ENCODE measurements at places on chromosomes 7 and 10.

GRCh38 chr7:2971914-2972834, 71.5 kb downstream of the CARD11 start:
- DNase-seq = no peak

DNA sequence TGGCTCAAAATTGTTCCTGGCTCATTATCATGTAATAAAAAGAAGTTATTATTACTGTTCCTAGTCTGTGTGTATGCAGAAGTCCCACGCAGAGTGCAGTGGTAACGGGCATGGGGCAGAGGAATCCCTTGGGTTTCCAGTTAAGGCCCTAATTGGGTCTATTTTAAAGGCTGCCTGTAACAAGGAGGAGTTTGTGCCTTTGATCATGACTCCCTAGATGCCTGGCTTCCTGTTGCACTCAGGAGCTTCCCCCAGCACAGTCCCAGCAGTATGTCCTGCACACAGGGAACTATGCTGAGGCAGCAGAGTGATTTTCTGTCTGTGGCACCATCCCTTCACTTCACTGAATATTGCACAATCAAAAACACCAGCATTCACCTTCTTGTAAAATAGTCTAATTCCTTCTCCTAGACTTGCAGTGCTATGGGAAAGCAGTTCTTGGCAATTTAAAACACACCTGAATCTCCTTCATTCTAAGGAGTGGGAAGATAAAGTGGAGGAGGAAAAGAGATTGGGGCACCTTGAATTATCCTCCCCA, 22.9 kb downstream of the SORCS1 start:
- DNase-seq = no peak

GRCh38 chr7:143892527-143893300, 9.3 kb downstream of the TCAF1 start:
- DNase-seq = no peak

GRCh38 chr7:138825049-138825721, 27.2 kb upstream of the ATP6V0A4 start:
- no peak for DNase-seq

DNA sequence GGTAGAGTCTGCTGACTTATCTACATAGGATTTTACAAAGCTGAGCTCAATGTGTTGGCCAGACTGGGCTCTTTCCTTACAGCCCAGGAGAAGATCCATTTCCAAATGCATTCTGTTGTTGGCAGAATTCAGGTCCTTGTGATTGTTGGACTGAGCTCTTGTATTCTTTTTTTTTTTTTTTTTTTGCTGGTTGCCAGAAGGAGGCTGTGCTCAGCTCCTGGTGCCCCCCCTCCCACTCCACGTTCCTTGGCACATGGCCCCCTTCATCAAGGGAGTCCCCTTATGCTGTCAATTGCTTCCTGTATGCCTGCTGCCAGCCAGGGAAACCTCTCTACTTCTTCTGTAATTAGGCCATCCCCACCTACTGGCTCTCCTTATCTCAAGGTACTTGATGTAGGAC, 518.1 kb upstream of the AKR1E2 start:
- no peak for DNase-seq

DNA sequence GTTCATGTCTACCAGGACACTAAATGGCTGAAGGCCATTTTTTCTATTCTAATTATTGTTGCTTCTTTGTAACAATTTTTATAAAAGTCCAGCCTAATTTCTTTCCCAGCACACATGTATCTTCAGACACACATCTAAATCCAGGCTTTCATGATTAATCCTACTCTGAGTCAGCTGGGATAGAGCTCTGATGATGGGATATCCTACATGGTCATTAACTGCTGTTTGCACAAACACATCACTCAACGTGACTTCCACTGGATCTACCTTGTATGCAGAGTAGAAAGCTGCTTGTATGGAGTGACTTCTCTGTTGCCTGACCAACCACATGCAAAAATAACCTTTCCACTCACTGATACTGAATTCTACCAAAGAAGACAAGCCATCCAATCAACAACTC, 260.9 kb downstream of the AHR start:
- DNase-seq = no peak

DNA sequence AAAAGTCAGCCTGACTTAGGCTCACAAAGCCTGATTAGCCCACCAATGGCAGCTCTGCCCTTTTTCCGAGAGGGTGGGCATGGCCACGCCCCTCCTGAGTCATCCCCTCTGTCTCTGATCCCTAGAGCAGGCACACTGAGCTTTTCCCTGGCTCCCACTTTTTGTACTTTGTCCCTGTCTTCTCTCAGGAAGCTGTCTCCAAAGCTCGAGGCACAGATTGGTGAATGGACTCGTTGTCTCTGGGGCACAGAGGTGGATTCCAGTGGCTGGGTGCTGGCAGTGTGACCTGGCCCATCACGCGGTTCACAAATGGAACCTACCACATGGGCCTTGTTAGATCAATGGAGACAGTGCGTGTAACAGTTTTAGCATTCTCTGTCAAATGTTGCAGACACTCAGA, 313.5 kb downstream of the WDR37 start:
- no peak for DNase-seq

- no peak for DNase-seq
Measured at GRCh38 chr10:44281089-44281613, 103.7 kb downstream of the CXCL12 start.

- no peak for DNase-seq
Measured at GRCh38 chr7:130160455-130160854, 44.8 kb downstream of the TMEM209 start.

GRCh38 chr10:123551259-123551658, 114.9 kb upstream of the GPR26 start:
- no peak for DNase-seq

DNA sequence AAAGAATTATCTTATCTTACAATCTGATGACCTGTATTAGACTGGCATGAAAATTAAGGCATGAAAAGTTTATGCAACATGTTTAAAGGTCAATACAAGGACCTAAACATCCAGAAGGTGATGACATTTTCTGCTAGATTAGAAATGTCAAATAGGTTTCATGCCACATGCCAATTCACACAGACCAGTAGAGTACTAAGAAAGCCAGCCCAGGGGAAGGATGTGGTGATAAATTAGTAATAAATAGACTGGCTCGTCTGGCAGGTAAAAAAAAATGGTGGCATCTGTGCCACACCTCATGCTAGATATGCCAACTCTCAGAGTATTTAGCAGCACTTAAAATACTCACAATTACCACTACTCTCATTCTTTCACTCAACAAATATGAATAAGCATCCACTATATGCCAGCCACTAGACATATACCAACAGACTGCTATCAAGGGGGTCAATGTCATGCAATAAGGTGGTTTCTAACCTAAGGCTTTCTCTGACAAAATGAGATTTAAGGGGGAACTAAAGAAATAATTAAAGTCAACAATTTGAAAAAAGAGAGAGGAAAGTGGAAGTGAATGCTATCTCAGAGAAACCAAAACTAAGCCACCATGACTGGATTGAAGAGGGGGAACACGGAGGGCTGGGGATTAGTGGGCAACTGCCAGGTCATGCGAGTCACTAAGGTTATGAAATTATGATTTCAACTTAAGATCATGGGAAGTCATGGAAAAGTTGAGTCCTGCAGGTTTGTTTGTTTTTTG, 83.5 kb downstream of the SGMS1 start:
- DNase-seq = no peak

GRCh38 chr7:130398526-130399090, 18.3 kb downstream of the CPA1 start:
- DNase-seq = no peak

GRCh38 chr7:26279405-26279804, 12.3 kb upstream of the SNX10 start:
- DNase-seq = no peak
